Smooth muscle cell of the umbilical artery (primary cell): ENCODE measurements at places on chromosomes 1 and 21. TPM values are rescaled to one million over a fixed set of nuclear protein-coding genes. Genes with fewer than 3 reads are reported as not detected.

SZT2 gene
- total RNA-seq, result 27.9 and 36.4 TPM in 2 replicates

LRRC38 gene
- total RNA-seq, result not detected in 2 replicates

OR2G6 gene
- total RNA-seq, result not detected in 2 replicates

RGS1 gene
- not detected in 2 replicates for total RNA-seq

LHX8 gene
- total RNA-seq, result not detected in 2 replicates

ADAM30 gene
- 0.05 TPM in 1 of 2 replicates, not detected in the other for total RNA-seq

SUSD4 gene
- under 0.01 and 0.09 TPM in 2 replicates for total RNA-seq
